ENCODE measurements at places on chromosomes 11 and 22.

- DNase-seq: no peak
Measured at GRCh38 chr11:57240007-57240406, 3.0 kb upstream of the APLNR start.

DNA sequence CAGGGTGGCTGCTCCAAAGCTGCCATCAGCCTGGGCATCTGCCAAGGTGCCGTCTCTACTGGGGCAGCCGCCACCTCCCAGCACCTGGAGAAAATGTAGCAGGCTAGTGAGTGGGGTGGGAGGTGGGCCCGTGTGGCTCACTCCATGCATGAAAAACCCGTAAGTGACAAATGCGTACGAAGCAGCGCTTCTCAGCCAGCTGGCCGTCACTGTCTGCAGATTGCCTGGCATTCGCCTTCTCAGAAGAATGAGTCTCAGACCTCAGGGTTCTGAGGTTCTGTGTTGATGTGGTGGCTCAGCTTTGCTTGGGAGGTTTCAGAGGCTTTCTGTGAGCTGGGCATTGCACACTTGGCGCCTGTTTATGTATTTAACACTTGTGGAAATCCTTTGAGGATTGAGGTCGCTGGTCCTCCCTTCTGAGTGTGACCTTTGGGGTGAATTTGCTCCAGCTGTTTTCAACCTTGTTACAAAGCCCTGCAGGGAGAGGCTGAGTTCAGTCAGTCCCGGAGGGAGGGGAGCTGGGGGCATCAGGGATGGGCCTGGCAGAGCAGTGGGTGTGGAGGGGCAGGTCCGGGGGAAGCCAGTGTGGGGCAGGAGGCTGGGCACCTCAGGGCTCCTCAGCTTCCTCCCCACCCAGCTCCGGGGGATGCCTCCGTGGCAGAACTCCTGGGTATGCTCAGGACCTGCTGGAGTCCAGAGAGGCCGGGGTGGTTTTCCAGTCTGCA lies 977.0 kb downstream of the TBC1D22A start:
- DNase-seq: no peak

GRCh38 chr11:119804698-119805097 lies 75.7 kb upstream of the NECTIN1 start:
- no peak for DNase-seq

- DNase-seq: no peak
Measured at GRCh38 chr11:111183706-111184105, 61.8 kb upstream of the POU2AF2 start.

DNA sequence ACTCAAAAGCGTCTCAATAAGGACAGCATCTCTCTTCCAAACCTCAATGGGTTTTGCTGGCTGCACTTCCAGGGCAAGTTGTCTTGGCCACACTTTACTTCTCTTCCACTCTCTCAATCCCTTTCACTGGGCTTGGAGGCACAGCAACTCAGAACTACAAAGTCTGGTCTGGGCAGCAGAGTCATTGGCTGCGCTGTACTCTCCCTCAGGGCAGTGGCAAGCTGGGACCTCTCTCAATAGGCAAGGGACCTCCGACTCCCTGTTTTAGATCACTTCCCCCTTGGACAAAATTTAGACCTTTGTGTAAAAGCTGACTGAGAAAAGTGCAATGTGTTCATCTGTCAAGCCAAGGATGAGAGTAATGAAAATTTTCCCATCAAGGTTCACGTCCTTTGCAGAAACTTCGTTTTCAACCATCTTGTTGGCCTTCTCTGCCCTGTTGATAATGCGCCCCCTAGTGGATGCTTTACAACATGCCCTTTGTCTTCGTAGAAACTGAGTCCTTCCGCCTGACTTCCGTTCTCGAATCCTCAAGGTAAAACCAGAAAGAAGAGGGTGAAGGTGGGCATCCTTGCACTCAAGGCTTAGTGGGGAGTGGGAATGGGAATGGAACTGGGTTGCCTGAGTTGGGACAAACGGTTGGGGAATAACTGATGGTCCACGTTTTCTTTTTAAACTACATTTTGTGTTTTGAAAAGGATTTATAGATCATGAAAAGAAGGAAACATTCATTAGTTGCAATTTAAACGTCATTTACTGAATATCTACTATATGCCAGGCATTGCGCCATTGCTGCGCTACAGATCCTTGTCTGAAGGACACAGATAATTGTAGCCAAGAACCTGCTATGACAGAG lies 99.1 kb downstream of the CD44 start:
- peak; percentile 41 for DNase-seq

- no peak for DNase-seq
Measured at GRCh38 chr22:41781507-41781906, 19.0 kb upstream of the CCDC134 start.

DNA sequence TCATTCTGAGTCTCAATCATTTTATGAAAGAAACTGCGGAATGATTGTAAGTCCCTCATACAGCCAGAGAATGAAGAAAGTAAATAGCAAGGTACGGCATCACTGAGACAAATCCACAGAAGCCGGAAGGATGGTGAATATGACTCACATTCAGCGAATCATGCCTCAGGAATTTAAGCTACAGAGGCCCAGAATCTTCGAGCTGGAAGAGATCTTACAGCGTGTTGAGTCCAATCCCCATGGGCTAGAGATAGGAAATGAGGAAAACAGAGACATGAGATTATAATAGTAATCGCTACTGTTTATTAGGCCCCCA lies 173.2 kb downstream of the KIF18A start:
- no peak for DNase-seq

- DNase-seq: no peak
Measured at GRCh38 chr22:47398491-47398890, 636.0 kb downstream of the TBC1D22A start.

- DNase-seq: no peak
Measured at GRCh38 chr11:64620381-64620971, 29.5 kb downstream of the SLC22A12 start.
